CD4-positive, alpha-beta T cell treated with Interleukin-4 for 4 hours (primary cell): ENCODE measurements at places on chromosomes 4 and X.

- no peak for DNase-seq
These were observed 33.5 kb downstream of the NSG1 start for GRCh38 chr4:4420421-4420820.

DNA sequence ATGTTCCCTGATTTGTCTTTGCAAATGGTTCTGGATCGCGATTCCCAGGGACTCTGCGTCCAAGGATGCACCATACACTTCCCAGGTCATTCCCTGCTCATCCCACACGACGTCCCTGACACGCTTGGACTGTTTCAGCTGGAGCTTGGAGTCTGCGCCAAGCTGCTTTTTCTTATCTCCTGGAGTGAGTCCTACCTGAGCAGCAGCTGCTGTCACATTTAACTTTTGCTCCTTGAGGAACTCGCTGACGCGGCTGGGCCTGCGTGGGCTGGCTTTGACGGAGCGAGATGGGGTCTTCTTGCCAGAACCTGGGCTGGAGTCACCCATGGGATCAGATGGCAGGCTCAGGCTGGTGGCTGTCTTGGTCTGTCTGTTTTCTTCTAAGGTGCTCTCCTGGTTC, 59.6 kb downstream of the GPRIN3 start:
- no peak for DNase-seq

GRCh38 chr4:180794333-180794732, 1448.9 kb upstream of the TENM3 start:
- no peak for DNase-seq

GRCh38 chr4:105059337-105059736, 87.3 kb upstream of the TET2 start:
- peak; percentile 11 for DNase-seq

DNA sequence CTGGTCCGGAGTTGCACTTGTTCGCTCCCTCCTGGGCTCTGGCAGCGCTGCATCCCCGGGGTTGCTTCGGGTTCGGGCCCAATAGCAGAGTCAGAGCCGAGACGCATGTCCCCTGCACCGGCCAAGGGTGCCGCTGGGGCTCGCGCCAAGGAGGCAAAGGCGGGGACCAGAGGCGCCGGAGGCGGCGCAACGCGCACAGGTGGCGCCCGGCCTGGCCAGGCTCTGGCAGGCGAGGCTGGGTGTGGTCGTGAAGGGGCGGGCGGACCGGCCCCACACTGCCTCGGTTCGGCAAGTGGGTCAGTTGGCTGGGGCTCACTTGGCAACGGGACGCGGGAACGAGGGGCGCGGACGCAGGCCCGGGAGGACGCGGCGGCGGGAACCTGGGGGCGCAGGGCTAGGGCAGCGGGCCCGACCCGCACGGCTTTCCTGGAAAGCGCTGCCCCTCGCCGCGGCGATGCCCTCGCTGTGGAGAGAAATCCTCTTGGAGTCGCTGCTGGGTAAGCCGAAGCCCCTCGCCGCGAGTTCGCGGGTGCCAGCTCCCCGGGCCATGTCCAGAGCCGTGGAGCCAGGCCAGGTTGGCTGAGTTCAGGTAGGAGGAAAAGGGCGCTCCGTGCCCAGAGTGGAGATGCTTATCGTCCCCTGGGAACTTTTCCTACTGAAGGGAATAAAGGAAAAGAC, at the start of gene CWH43:
Gene CWH43 (plus strand): TSS at position 300 of the 678 bp plus-strand sequence. CDS start 155 bp downstream, at position 455.
- DNase-seq, result no peak

- DNase-seq, result peak; percentile 55
These were observed 8.1 kb downstream of the MBNL3 start for GRCh38 chrX:132480581-132481203.

GRCh38 chr4:81030061-81030980, at the start of gene BMP3:
TSS of gene BMP3 (plus strand) at chr4:81030708. CDS start at chr4:81031285, 577 bp downstream.
- no peak for DNase-seq

- DNase-seq, result no peak
These were observed 235.1 kb downstream of the NR3C2 start for GRCh38 chr4:148207068-148207467.

- no peak for DNase-seq
These were observed 16.9 kb downstream of the SH3RF1 start for GRCh38 chr4:169253904-169254303.

- no peak for DNase-seq
These were observed 58.9 kb downstream of the PLAC1 start for GRCh38 chrX:134599184-134599914.
